EL (cell line): ENCODE measurements at places on chromosomes 11 and 22.

DNA sequence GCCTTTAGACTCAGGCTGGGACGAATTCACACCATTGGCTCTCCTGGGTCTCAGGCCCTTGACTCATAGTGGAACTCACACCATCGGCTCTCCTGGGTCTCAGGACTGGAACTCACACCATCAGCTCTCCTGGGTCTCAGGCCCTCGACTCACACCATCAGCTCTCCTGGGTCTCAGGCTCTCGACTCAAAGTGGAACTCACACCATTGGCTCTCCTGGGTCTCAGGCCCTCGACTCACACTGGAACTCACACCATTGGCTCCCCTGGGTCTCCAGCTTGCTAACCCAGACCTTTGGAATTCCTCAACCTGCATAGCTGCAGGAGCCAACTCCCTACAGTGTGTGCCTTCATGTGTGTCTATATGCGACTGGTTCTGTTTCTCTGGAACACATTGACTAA, 56.7 kb downstream of the SHISAL1 start:
- DNase-seq, result no peak

DNA sequence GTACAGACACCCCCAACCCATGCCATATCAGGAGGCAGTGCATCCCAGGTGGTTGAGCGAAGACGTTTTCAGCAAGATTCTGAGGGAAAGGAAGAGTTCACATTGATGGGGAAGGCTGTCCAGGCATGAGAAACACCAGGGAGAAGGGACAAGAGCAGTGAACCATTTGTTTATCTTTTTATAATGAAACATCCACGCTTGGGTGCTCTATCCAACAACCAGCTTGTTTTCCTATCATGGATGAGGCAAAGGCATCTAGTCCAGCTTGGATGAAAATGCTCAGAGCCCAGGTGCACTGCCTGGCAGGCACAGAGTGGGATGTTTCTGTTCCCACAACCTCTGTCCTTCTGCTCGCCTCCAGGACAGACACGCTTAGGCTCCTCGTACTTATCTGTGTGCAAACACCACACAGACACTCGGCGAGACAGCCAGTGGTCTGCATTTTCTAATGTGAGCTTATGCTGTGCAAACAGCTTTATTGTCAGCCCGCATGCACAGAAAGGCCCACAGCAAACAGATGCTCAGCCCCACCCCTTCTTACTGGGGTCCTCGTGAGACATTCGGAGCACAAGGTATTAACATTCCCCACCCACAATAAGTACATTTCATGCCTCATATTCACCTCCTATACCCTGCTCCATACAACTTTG, 45.4 kb upstream of the NTM start:
- DNase-seq, result no peak

DNA sequence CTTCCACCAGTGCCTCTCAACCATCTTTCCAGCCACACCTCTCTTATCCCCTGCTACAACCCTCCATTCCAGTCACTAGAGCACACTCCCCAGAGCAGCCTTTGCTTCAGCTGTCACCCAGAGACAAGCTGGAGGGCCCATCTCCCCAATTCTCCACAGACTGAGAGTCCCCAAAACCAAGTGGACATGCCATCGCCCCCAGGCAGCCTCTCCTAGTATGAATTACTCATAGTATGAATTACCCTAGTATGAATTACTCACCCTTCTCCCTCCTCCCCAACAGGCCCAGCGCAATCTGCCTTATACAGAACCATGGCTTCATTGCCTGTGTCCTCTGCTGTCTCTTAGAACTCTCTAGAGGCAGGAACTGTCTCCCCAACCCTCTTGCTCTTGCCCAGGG, 24.8 kb downstream of the MYH9 start:
- peak; percentile 75 for DNase-seq

DNA sequence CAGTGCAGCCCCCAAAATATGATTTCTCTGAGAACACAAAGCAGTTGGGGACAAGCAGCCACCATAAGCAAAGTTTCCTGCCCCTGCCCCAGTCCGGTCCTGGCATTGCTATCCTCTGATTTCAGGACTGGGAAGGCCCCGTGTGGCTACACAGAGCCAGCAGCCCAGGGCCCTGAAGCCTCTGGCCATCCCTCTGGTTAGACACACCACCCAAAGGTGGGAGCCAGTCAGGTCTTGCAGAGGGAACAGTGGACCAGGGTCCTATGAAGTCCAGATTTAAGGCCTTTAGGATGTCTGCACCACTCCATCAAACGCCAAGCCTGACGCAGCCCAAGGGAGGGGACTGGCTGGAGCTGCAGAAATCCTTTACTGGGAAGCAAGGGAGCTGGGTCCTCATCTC, 63.4 kb downstream of the SLC22A12 start:
- DNase-seq, result no peak
